ENCODE measurements at places on chromosomes 13 and 19. TPM values are rescaled to one million over a fixed set of nuclear protein-coding genes. Genes with fewer than 3 reads are reported as not detected.

GRCh38 chr13:78325585-78325984, 277.8 kb downstream of the POU4F1 start:
- no peak for DNase-seq

- DNase-seq: no peak
These were observed 3.7 kb upstream of the ZNRF4 start for GRCh38 chr19:5451494-5451893.

GRCh38 chr19:39596911-39597310, 5.4 kb upstream of the LGALS13 start:
- no peak for DNase-seq

- DNase-seq: no peak
These were observed 14.6 kb downstream of the LNX2 start for GRCh38 chr13:27605610-27606200.

- DNase-seq: no peak
These were observed 638 bp downstream of the ADGRE5 start for GRCh38 chr19:14381689-14382474.

- DNase-seq: no peak
These were observed 42.9 kb downstream of the CAB39L start for GRCh38 chr13:49400755-49401659.

DNA sequence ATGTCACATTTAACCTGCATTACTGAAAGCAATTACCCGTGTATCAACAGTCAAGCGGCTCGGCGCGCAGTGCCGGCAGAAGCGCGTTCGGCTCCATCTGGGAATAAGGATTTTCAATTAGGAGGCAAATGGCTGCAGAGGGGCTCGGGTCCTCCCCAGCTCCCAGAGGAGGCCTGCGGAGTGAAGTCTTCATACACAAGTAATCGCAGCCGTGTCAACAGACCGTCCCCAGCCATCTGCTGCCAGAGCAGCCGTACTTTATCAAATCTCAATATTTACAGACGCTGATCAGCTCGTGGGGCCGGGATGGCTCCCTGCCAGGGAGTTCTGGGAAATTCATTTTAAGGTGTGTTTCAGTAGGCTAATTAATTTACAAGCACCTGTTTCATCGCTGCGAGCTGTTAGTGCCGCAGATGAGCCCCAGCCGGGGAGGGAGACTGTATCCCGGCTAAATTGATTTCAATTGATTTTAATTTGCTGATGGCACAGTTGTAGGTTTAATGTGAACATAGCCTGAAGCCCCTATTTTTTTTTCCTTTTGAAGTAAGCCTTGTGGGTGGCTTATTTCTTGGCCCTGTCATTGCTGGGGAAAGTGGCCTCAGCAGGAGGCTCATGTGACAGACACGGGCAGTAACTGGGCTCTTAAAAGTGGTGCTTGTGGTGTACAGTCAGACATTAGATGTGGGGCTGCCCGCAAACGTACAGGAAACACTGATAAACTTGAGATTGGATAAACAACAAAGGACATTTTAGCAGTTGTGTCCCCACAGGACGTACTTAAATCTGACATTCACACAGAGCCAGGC, 252.7 kb downstream of the TEX29 start:
- no peak for DNase-seq

- no peak for DNase-seq
These were observed 81.6 kb upstream of the ARGLU1 start for GRCh38 chr13:106649495-106649894.

DNA sequence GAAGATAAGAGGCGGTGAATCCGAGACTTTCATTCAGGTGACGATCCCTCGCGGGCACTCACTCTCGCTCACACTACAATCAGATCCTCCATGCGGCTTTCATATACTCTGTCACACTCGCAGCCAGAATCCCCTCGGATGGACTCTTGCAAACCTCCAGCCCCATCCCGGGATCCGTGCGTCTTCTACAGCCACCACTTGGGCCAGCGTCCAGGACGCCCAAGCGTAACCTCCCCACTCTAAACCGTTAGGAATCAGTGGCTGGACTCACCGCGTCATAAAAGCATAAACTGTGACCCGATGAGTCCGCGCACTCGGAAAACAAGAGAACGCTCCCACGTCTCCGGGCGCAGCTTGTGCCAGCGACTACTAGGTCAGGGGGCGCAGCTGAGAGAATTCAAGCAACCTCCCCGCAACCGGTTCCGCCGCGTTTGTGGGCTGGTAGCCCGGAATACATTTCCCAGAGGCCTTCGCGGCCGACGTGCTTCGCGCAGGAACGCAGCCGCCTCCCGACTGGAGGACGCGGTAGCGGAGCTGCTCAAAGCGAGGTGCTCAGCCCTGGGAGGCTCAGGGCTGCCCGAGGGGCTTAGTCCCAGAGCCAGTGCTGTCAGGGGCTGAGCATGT, 27.6 kb downstream of the ZNF607 start:
- DNase-seq: peak; percentile 88

DNA sequence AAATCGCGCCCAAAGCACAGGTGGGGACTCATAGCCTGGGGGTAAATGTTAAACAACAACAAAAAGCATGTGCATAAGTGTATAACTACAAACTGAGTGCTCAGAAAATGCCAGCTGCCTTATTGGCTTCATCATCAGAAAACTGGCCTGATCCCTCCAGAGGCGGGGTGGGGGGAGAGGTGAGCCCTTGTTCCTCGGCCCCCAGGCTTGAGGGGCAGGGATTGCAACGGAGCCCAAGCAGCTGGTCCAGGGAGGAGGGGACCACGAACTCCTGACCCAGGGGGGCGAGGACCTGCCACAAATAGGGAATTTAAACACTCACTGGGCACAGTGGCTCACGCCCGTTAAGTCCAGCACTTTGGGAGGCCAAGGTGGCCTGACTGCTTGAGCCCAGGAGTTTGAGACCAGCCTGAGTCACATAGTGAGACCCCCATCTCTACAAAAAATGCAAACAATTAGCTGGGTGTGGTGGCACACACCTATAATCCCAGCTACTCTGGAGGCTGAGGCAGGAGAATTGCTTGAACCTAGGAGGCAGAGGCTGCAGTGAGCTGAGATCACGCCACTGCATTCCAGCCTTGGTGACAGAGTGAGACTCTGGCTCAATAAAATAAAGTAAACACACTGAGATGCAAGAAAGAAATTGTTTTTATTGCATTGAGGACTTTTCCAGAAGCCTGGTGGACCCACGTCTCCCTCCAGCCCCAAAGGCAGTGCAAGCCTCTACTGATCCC, 8.7 kb downstream of the SIRT6 start:
- no peak for DNase-seq

DNA sequence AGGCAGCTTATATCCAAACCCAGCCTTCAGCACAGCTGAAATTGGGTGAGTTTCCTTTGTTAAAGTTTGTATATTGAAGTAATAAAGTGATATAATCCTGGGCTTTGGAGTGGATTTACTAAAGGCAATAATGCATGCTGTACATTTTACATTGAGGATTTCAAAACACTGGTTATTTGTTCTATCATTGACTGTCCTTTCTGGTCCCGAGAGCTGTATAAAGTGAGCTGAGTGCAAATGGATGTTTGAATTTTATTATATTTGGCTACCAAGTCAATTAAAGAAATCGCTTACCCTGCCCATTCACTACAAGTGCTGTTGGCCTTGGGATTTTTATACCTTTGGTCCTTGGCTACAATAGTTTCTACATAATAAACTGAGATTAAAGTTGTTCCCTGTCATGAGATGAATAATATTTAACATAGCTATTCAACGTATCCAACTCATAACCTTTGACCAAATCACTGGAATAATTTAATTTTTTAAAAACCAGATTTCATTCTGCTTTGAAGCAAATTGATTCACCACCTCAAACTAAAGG, 207.9 kb downstream of the KLF5 start:
- no peak for DNase-seq

- DNase-seq: no peak
These were observed at the start of gene SOX21 for GRCh38 chr13:94712287-94712811. Gene SOX21 (minus strand): TSS chr13:94712545. CDS start chr13:94712049, 496 bp downstream.

DNA sequence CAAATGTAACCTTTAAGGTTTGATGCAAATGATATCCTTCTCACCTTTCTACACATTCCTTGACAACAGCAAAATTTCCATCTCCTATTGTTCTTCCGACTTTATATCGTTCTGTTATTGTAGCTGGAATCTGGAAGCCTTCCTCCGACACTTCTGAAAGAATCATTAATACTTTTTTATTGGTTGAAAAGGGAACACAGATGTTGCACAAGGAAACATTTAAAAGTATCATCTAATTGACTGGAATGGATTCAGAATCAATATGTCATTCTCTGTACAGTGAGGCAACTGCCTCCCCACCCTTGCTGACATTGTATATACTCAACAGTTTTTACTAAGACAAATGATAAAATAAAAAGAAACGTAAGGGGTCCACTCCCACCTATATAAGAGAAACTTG, 295.2 kb downstream of the DCLK1 start:
- DNase-seq: no peak

GRCh38 chr13:40114305-40114896, 458.9 kb downstream of the COG6 start:
- no peak for DNase-seq

DNA sequence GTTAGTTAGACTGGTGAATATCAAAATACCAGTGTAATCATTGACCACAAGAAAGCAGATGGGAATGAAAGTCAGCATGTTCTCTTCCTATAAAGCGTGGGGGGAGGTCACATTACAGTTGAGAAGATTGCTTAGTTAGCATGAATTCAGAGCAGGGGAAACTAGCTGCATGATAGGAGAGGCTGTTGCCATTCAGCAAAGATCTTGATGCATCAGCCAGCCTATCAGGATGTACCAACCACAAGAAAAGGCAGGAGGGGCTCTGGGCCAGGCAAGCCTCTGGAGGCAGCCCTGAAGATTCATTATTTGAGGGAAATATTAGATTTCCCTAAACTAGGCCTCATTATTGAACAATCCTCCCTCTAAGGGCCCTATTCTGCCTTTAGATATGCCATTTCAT, 5.0 kb upstream of the MTMR6 start:
- DNase-seq: no peak

DNA sequence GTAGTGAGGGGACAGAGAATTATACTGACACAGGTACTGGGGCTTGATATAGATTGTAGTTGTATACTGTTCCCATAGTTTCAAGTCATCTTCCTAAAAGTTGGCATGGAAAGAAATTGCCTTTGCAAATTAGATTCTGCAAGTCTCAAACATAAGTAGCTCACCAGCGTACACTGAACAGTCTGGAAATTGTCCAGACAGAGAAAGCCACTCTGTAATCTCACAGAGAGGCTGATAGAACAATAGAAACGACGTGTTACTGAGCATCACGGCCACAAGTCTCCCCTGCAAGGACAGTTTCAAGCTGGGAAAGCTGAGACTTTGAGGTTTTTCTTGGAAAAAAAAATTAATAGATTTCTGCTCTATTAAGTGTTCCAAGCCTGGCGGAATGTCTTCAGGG, 228.6 kb downstream of the DNAJC15 start:
- DNase-seq: no peak

DNA sequence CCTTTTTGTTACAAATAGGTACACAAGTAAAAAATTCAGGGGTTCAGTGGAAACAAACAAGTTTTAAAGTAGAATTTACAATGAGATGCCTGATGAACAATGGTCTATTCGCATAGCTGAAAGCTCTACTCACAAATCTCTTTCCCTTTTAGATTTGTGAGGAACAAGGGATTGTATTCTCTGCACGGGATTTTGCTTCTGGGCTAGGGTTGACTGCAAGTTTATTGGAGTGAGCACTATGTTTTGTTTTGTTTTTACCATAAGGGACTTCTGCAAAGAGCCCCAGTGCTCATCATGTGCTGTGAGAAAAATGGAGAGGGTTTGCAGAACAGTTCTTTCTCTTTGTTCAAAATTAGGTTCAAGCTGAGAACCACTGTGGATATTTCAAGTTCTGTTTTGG, 160.5 kb downstream of the DLEU7 start:
- no peak for DNase-seq

DNA sequence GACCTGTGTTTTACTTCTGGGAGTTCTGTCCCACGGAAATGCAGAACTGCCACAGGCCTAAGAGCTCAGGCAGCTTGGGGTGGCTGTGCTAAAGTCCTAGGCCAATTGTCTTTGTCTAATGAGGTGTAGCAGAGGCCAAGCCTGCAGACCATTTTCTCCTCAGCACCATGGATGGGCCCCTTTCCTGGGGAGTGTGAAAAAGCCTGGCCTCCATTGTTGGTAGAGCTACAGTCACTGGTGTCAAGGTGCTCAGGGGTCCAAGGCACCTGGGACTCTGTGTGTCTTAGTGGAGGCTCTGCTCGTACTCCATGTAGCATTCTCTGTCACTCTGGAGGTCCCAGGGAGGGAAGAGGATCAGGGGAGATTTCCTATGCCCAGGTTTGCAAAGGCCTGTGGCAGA, 329.6 kb downstream of the SLITRK5 start:
- no peak for DNase-seq

DNA sequence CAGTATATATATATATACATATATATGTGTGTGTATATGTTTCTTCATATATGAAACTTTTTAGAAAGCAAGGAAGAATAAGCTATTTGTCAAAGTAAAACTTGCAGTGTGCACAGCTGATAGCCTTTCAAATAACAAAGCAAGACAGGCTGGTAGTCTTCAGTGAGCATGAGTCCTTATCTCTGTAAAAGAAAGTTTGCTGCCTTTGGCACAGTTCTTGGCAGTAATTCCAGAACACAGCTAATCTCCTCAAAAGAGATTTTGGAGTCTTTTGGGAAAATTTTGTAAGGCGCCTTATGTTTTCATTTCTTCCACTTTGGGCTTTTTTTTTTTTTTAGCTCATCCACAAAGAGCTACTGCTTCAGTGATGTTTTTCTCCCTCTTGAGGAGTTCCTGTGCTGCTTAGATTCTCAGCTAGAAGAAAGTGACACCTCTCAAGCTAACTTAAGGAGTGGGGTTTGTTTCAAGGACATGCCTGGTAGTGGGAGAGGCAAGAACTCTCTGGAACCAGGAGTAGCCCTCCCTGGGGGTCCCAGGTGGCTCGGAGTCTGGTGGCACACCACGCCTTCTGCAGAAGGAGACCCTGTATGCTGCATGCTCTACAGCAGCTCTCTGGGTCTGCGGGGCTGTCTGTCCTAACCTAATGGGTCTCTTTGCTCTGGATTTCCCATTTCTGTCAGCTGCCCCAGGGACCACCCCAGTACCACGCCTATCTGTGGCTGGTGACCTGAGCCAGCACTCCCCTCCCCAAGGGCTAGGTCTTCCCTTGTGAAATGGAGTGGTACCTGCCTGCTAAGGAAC, 58.8 kb downstream of the TNFRSF19 start:
- DNase-seq: no peak

Gene PTGIR
- total RNA-seq: 0.46 TPM

Gene MCF2L
- total RNA-seq: 46.9 TPM

Gene NLRP11
- total RNA-seq: not detected

Gene ZNF534
- not detected for total RNA-seq

Gene SRRM5
- 0.56 TPM for total RNA-seq

Gene NAPSA
- total RNA-seq: 6.0 TPM

Gene ZNF497
- 4.1 TPM for total RNA-seq

Gene AMER2
- total RNA-seq: 0.14 TPM

Gene CGB3
- 6.1 TPM for total RNA-seq

Gene CD37
- not detected for total RNA-seq
